ENCODE measurements at places on chromosomes 3 and 15. TPM values are rescaled to one million over a fixed set of nuclear protein-coding genes. Genes with fewer than 3 reads are reported as not detected.

Gene HYAL1
- 1.0 TPM for polyA plus RNA-seq

Gene TRPM1
- not detected for polyA plus RNA-seq

Gene CHRM5
- polyA plus RNA-seq: 0.11 TPM

Gene FRMD5
- 0.24 TPM for polyA plus RNA-seq

Gene MGLL
- polyA plus RNA-seq: 19.8 TPM

Gene SOX14
- polyA plus RNA-seq: not detected

Gene CAV3
- polyA plus RNA-seq: 200 TPM

Gene IL20RB
- 0.88 TPM for polyA plus RNA-seq

Gene COL8A1
- polyA plus RNA-seq: 0.92 TPM

Gene MAP6D1
- polyA plus RNA-seq: 24.3 TPM

Gene SOX2
- polyA plus RNA-seq: 0.33 TPM

Gene RASL12
- polyA plus RNA-seq: 9.8 TPM

Gene CLDN16
- 0.18 TPM for polyA plus RNA-seq

Gene LYSMD4
- polyA plus RNA-seq: 6.9 TPM

Gene CLEC3B
- 117 TPM for polyA plus RNA-seq

Gene AQP9
- polyA plus RNA-seq: 0.29 TPM

Gene CHRNB4
- 0.21 TPM for polyA plus RNA-seq

All from muscle of arm (tissue), 14 donors.